ENCODE measurements at places on chromosomes 7 and 10.

GRCh38 chr10:91360461-91360860 is 49.7 kb upstream of the HECTD2 start:
- DNase-seq, result no peak

DNA sequence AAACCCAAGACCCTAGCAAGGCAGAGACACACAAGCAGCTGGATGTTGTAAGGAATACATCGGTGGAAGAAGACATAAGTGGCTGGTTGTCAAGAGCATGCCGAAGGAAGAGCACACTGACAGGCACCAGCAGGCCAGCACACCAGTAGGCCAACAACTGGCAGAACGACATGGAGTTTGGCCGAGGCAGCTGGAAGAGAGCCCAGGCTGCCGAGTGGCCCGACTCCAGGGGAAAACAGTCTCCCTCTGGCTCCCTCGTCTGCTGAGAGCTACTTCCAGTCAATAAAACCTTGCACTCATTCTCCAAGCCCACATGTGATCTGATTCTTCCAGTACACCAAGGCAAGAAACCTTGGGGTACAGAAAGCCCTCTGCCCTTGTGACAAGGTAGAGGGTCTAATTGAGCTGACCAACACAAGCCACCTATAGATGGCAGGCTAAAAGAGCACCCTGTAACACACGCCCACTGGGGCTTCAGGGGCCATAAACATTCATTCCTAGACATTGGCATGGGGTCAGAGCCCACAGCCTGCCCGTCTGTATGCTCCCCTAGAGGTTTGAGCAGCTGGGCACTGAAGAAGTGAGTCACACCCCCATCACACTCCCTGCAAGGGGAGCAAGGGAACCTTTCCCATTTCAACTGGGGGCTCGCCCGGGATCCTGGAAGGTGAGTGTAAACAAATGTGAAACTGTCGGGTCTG is 14.7 kb upstream of the TNS3 start:
- DNase-seq, result no peak

- peak; percentile 85 for DNase-seq
These were observed 32.4 kb upstream of the CCDC7 start for GRCh38 chr10:32413513-32413912.

- DNase-seq, result no peak
These were observed 49.0 kb downstream of the NDUFB2 start for GRCh38 chr7:140745266-140746058.

DNA sequence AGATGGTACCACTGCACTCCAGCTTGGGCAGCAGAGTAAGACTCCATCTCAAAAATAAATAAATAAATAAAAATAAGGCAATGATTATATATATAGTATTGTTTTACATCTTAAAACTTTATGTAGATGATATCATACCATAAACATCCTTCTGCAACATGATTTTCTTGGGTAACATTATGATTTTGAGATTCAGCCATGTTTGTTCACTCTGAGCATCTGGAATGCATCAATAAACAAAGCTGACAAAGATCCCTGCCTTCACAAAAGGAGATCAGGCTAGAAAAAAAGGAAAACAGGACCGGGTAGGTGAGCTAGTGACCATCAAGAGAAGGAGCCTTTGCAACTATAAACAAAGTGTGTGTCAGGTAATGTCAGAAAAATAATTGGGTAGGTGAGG is 31.9 kb upstream of the KAT6B start:
- no peak for DNase-seq

- DNase-seq, result no peak
These were observed 7.6 kb upstream of the OIT3 start for GRCh38 chr10:72885953-72886352.

DNA sequence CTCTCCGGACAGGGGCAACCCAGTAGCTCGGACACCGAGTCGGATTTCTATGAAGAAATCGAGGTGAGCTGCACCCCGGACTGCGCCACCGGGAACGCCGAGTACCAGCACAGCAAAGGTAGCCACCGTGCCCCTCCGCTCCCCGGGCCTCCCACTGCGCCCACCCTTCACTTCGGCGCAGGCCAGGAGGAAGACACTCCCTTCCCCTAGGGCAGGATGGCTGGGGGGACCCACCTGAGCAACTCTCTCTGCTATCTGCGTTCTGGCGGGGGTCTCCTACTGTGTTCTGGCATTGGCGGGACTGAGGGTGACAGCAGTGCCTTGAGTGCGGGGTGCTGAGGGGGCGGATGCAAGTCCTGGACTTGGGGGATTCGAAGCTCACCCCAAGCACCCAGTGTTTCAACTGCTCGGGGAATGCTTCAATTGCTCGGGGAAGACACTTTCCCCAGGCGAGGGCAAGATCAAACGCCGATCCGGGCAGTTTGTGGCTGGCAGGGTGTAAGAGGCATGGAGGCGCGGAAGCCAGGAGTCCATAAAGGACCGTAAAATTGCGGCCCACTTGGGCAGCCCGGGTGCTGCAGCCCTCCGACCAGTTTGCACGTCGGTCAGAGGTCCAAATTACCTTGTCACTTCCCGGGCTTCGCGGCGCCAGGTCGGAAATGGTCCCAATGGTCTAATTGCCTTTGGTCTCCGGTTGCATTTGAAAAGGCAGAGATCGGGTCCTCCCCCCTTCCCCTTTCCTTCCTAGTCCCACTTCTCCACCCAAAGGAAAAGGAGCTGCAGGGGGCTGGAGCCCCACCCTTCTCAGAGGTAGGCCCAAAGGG is 950 bp downstream of the EVX1 start:
- no peak for DNase-seq

GRCh38 chr7:19146699-19147098 is 1.5 kb upstream of the FERD3L start:
- DNase-seq, result no peak

DNA sequence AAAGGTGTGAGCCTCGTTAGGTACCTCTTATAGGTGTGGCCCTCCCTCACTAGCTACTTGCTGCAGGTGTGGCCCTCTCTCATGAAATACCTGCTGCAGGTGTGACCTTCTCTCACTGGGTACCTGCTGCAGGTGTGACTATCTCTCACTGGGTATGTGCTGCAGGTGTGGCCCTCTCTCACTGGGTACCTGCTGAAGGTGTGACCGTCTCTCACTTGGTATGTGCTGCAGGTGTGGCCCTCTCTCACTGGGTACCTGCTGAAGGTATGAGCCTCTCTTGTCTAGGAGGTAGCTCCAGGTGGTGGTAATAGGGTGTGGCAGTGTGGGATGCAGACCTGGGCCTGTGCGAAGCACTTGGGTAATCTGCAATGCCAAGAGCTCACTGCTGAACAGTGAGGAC is 170.7 kb upstream of the PLPP4 start:
- no peak for DNase-seq

DNA sequence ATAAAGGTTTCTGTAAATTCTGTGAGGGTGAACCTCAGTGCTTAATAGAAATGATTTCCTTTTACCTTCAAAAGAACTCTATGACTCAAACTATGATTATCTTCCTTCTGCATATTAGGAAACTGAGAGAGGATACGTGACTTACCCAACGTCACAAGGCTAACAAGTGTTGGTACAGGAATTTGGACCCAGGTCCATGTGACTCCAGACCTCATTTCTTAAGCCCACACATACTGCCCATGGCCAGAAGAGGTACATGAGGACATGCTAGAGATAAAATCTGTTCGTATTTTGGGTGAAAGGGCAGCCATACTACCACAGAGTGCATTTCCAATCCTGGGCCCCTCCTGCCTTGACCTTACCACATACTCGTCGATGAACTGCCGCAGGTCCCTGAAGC is 61.5 kb upstream of the TM9SF3 start:
- no peak for DNase-seq

DNA sequence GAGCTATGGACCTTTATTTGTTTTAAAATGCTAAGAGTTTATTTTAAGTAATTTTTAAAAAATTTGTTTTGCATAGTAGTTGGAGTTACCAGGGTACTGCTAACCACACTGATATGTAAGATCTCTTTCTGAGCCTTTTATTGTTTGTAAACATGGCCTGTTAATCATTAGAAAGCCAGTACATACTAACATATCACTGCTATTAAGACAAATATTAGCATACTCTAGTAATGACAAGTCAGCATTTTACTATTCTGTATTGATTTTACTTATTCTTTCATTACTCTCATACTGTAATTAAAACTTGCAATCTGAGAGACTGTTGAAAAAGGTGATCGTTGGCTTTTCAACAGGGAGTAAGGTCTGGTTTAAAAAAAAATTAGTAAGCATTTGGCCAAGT is 66.7 kb downstream of the PTEN start:
- DNase-seq, result no peak

DNA sequence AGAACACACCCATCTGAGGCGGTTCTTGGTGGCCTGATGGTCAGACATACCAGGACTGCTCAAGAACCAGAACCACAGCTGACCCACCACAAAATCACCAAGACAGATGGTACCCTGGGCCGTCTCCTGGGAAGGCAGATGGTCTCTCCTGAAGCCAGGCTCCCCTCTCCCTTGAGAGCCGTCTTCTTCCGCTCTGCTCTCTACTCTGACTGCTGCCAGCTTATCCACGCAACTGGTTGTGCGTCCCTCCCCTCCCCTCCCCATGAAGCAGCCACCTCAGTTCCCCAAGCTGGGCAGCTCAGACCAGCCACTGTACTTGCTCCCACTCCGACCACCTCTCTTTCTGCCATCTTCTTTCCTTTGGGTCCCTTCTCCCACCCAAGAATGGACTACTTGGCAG is 14.0 kb downstream of the PDIA4 start:
- DNase-seq, result no peak

- DNase-seq, result no peak
These were observed 65.9 kb downstream of the PAX2 start for GRCh38 chr10:100811261-100811660.

GRCh38 chr10:129883626-129884397 is 80.3 kb downstream of the EBF3 start:
- no peak for DNase-seq

- DNase-seq, result no peak
These were observed 104.6 kb downstream of the KAT6B start for GRCh38 chr10:74930965-74931364.

- DNase-seq, result no peak
These were observed 129.1 kb upstream of the ANKRD1 start for GRCh38 chr10:91049988-91050360.

DNA sequence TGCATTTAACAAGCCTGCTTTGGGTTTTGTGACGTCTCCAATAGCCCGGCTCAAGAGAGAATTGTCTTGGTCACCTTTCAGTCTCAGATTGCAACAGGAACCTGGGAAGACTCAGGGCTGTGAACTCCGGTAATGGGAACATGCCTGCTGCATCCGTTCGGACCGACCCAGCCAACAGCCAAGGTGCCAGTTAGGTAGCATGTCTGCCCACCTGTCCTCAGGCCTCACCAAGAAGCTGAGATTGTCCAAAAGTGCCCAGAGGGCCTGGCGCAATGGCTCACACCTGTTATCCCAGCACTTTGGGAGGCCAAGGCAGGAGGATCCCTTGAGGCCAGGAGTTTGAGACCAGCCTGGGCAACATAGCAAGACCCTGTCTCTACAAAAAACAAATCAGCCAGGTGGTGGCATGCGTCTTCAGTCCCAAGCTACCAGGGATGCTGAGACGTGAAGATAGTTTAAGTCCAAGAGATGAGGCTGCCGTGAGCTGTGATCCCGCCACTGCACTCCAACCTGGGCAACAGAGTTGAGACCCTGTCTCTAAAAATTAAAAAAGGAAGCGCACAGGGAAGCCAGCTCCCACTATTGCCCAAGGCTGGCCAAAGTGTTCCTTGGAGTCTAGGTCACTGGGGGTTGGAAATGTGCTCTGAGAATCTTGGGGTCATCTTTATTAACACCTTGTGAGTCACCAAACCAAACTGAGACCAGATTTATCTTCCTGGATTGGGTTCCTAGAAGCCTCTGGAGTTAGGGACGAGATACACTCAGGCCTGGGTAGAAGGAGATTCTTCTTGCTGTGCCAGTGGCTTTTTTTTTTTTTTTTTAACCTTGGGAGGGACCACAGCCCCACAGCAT is 26.9 kb downstream of the BAG3 start:
- DNase-seq, result no peak

DNA sequence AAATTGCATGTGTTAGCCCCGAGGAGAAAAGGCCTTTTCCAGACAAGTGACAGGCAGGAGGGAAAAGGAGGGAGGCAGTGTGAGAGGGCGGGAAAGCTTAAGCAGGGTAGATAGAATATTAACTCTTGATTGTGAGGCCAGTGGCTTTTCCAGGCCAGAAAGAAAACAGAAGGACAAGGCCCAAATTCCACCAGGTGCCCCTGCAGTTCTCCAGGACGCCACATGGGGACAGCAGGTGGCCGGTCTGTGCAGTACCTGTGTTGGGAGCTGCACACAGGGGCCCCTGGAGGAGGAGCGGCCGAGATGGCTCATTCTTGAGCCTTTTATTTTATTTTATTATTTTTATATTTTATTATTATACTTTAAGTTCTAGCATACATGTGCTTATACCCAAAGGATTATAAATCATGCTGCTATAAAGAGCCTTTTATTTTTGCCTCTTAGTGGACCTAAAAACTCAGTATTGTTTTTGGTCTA is 141.3 kb upstream of the KLF14 start:
- no peak for DNase-seq

GRCh38 chr7:82110146-82110840 is 333.3 kb downstream of the CACNA2D1 start:
- DNase-seq, result no peak

GRCh38 chr7:42025635-42026375 is 211.2 kb downstream of the GLI3 start:
- no peak for DNase-seq

- no peak for DNase-seq
These were observed 93.1 kb downstream of the TMEM178B start for GRCh38 chr7:141166926-141167325.

DNA sequence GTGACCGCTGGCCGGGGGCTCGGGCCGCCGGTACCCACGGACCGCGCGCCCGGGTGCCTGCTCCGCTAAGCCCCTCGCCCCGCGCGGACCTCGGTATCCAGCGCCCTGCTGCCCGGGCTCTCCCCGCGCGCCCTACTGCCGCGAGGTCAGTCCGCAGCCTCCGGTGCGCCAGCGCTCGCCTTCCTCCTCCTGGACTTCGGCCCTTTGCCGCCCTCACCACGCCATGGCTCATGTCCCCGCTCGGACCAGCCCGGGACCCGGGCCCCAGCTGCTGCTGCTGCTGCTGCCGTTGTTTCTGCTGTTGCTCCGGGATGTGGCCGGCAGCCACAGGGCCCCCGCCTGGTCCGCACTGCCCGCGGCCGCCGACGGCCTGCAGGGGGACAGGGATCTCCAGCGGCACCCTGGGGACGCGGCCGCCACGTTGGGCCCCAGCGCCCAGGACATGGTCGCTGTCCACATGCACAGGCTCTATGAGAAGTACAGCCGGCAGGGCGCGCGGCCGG is 483 bp downstream of the GDF10 start:
- DNase-seq, result no peak

- DNase-seq, result no peak
These were observed 41.1 kb downstream of the BRI3 start for GRCh38 chr7:98322331-98323270.

All from keratinocyte (primary cell).